ENCODE measurements at places on chromosomes 11 and 22. TPM values are rescaled to one million over a fixed set of nuclear protein-coding genes. Genes with fewer than 3 reads are reported as not detected.

DNA sequence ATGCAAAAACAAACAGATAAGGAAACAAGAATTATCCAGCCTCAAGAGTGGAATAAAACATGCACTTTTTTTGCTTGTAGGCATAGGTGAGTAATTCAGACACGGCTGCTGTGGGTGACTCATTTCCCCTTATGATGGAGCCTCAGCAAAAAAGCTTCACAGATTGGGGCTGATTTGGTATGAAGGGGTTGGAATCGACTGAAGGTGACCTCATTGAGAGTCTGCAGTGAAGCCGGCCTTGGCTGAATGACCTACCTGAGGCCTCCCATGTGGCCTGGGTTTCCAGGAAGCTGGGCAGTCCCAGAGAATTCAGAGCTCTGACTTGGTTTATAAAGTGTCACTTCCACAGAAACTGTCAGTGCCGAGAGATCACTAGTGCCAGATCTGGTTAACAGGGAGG, 34.2 kb upstream of the VPREB1 start:
- no peak overlapping the region for H3K4me3 ChIP-seq
- H3K36me3 ChIP-seq, result no peaks in the 10 kb centered on the region
- no peaks in the 10 kb centered on the region for H3K4me1 ChIP-seq
- DNase-seq, result no peak
- H3K27me3 ChIP-seq, result peaks cover 88% of the 10 kb centered on the region

GRCh38 chr11:68845351-68846002, 3.8 kb upstream of the CPT1A start:
- no peak overlapping the region for H3K4me3 ChIP-seq
- peaks cover 55% of the 10 kb centered on the region for H3K27me3 ChIP-seq
- no peaks in the 10 kb centered on the region for H3K36me3 ChIP-seq
- no peak for DNase-seq
- H3K27ac ChIP-seq, result no peak overlapping the region
- peaks cover 4% of the 10 kb centered on the region for H3K4me1 ChIP-seq

GRCh38 chr11:31059529-31059928, 310.0 kb downstream of the DCDC1 start:
- H3K27me3 ChIP-seq, result no peaks in the 10 kb centered on the region
- H3K36me3 ChIP-seq, result no peaks in the 10 kb centered on the region
- no peak for DNase-seq
- no peaks in the 10 kb centered on the region for H3K4me1 ChIP-seq

DNA sequence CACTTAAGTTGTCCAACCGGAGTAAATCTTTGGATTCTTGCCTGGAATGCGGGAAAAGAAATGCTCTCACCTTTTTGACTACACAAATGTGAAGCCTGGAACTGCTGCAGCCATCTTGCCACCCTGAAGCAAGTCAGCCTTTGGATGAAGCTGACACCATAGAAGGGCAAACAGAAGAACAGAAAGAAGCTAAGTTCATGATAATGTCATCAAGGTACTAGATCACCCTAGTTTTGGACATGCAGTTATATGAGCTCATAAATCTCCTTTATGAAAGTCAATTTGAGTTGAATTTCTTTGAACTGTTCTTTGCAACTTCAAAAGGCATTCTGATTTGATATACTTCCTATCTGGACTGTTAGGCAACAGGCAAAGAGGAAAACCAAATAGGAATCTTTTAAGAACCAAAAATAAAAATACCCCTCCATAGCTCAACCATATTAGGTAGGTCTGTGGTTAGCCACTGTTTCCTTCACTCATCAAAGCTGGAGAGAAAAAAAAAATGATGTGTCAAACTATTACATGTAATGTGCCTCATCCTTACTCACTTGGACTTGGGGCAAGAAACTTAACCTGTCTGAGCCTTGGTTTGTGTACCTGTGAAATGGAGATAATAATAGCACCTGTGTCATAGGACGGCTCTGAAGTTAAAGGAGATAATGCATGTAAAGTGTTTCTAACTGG, 91.9 kb downstream of the WT1 start:
- H3K4me1 ChIP-seq, result no peaks in the 10 kb centered on the region
- H3K4me3 ChIP-seq, result no peak overlapping the region
- H3K27me3 ChIP-seq, result no peaks in the 10 kb centered on the region
- no peak for DNase-seq
- no peaks in the 10 kb centered on the region for H3K36me3 ChIP-seq
- no peak overlapping the region for H3K27ac ChIP-seq

GRCh38 chr11:124801636-124802312, 1.6 kb upstream of the MSANTD2 start:
- H3K27me3 ChIP-seq, result no peaks in the 10 kb centered on the region
- H3K4me1 ChIP-seq, result no peaks in the 10 kb centered on the region
- no peaks in the 10 kb centered on the region for H3K36me3 ChIP-seq
- no peak for DNase-seq
- H3K27ac ChIP-seq, result no peak overlapping the region

DNA sequence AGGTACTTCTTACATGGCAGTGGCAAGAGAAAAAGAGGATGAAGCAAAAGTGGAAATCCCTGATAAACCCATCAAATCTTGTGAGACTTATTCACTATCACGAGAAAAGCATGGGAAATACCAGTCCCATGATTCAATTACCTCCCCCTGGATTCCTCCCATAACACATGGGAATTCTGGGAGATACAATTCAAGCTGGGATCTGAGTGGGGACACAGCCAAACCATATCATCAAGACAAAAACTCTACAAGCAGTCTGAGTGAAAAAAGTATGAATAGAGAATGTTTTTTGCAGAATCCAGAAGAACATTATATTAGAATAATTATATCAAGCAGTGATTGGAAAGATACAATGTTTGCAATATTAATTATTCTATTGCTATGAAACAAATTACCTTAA, 893.7 kb downstream of the FAM181B start:
- no peaks in the 10 kb centered on the region for H3K36me3 ChIP-seq
- no peak for DNase-seq
- H3K27ac ChIP-seq, result no peak overlapping the region
- no peak overlapping the region for H3K4me3 ChIP-seq

DNA sequence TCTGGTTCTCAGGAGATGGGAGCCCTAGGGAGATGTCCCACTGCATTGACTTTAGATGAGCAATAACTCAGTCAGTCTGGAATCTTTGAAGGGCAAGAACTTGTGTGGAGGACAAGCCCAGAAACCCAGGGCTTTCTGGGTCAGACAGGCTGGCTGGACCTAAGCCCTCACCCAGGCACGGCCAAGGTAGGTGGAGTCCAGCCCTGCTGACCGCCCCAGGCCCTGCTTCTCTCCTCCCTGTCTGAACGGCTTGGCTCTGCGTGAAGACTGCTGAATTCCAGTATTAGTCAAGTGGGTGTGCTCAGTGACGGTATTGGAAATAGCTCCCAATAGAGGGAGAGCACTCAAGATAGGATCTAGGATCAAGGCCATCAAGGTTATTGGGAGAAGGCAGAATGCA, 6.1 kb downstream of the CXCR5 start:
- H3K4me1 ChIP-seq, result peaks cover 7% of the 10 kb centered on the region
- H3K27ac ChIP-seq, result no peak overlapping the region
- no peaks in the 10 kb centered on the region for H3K27me3 ChIP-seq
- no peaks in the 10 kb centered on the region for H3K36me3 ChIP-seq
- no peak overlapping the region for H3K4me3 ChIP-seq

KRTAP5-11 gene
- total RNA-seq, result not detected

MS4A3 gene
- total RNA-seq, result not detected

OR2AG2 gene
- 0.17 TPM for total RNA-seq

CRYBB2 gene
- total RNA-seq, result not detected

SLC22A8 gene
- total RNA-seq, result not detected

TRIOBP gene
- total RNA-seq, result 27.3 TPM

OSBP gene
- total RNA-seq, result 43.1 TPM
